Activated CD4-positive, alpha-beta memory T cell treated with anti-CD3 and anti-CD28 coated beads for 36 hours (primary cell): ENCODE measurements at places on chromosomes 4 and X.
A peak's percentile ranks its signal among the peaks of the same experiment; 100 is the strongest.

GRCh38 chr4:3462790-3463415 lies at the start of gene DOK7:
Gene DOK7 (plus strand): TSS chr4:3463306. CDS start chr4:3463376, 70 bp downstream.
- H3K4me3 ChIP-seq: no peak within 1 kb of the TSS
- H3K4me1 ChIP-seq: no peaks in the 10 kb centered on the region
- no peak for DNase-seq

- no peaks in the 10 kb centered on the region for H3K27me3 ChIP-seq
- no peak overlapping the region for H3K4me3 ChIP-seq
- DNase-seq: no peak
- no peaks in the 10 kb centered on the region for H3K36me3 ChIP-seq
- no peak overlapping the region for H3K27ac ChIP-seq
Measured at GRCh38 chr4:162874748-162875147, 291.9 kb downstream of the NAF1 start.

GRCh38 chr4:25697516-25697915 lies 41.9 kb downstream of the SLC34A2 start:
- H3K27ac ChIP-seq: no peak overlapping the region
- no peaks in the 10 kb centered on the region for H3K36me3 ChIP-seq
- no peak for DNase-seq
- H3K4me1 ChIP-seq: no peaks in the 10 kb centered on the region
- H3K4me3 ChIP-seq: no peak overlapping the region

DNA sequence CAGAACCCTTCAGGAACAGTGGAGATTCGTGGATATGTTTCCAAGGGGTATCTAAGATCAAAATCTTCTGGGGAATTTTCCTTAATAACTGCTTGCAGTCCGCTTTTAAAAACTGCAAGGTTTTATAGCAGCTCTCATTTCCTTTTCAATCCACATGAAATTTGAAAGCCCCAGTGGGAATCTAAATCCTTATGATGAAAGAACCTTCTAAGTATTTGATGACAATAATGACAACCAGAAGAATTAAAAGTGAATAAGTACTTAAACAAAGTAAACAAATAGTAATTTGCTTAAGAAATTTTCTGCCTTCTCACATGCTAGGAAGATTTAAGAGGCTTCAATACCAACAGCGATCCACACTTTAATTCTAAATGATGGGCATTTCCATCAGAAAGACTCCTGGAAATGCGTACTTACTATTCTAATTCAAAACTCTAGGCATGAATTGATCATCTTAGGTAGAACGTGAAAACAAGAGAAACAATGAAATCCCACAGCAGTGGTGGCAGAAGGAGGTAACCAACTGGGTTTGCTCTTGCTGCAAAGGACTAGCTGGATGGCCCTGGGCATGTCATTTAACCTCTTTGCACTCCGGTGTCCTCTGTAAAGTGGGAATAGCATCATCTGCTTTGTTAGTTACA lies 37.6 kb upstream of the S100G start:
- no peak overlapping the region for H3K27ac ChIP-seq
- no peak overlapping the region for H3K4me3 ChIP-seq
- peaks cover 6% of the 10 kb centered on the region for H3K4me1 ChIP-seq
- no peaks in the 10 kb centered on the region for H3K27me3 ChIP-seq
- DNase-seq: no peak

- DNase-seq: no peak
- H3K27me3 ChIP-seq: peaks cover 3% of the 10 kb centered on the region
- H3K4me3 ChIP-seq: no peak overlapping the region
- H3K36me3 ChIP-seq: no peaks in the 10 kb centered on the region
- no peaks in the 10 kb centered on the region for H3K4me1 ChIP-seq
- H3K27ac ChIP-seq: no peak overlapping the region
Measured at GRCh38 chr4:111937368-111937767, 207.9 kb upstream of the FAM241A start.

- no peaks in the 10 kb centered on the region for H3K36me3 ChIP-seq
- H3K4me3 ChIP-seq: no peak overlapping the region
- no peak overlapping the region for H3K27ac ChIP-seq
- H3K27me3 ChIP-seq: no peaks in the 10 kb centered on the region
- H3K4me1 ChIP-seq: no peaks in the 10 kb centered on the region
- DNase-seq: no peak
Measured at GRCh38 chr4:126541820-126542219, 1090.9 kb upstream of the INTU start.

- H3K4me1 ChIP-seq: peaks cover 17% of the 10 kb centered on the region
- no peaks in the 10 kb centered on the region for H3K36me3 ChIP-seq
- no peak overlapping the region for H3K27ac ChIP-seq
- DNase-seq: peak; percentile 78
- peak overlapping the region; percentile 35 for H3K4me3 ChIP-seq
Measured at GRCh38 chrX:69538321-69538876, 34.3 kb downstream of the NALF2 start.

GRCh38 chr4:14152834-14153519 lies 525.5 kb upstream of the BOD1L1 start:
- H3K27me3 ChIP-seq: peaks cover 4% of the 10 kb centered on the region
- no peak for DNase-seq
- no peak overlapping the region for H3K27ac ChIP-seq
- H3K4me1 ChIP-seq: no peaks in the 10 kb centered on the region
- H3K36me3 ChIP-seq: no peaks in the 10 kb centered on the region
- no peak overlapping the region for H3K4me3 ChIP-seq

DNA sequence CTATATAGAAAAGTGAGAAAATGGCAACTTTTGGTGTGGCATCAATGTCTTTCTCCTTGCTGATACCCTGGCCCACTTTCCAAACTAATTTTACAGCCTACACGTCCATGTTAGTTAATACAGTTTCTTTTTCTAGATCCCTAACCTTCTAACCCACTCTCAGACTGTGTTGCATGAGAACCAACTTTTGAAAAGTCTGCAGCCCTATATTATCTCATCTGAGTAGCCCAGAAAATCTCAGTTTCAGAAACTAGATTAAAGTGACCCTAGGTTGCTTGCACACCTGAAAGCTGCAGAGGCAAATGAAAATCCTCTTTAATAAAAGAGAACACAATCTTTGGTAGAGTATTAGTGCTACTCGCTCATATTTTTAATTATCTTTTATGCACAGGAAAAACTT lies 371.6 kb upstream of the EMCN start:
- peaks cover 13% of the 10 kb centered on the region for H3K36me3 ChIP-seq
- DNase-seq: no peak
- H3K4me1 ChIP-seq: no peaks in the 10 kb centered on the region
- no peak overlapping the region for H3K4me3 ChIP-seq
- peaks cover 3% of the 10 kb centered on the region for H3K27me3 ChIP-seq

DNA sequence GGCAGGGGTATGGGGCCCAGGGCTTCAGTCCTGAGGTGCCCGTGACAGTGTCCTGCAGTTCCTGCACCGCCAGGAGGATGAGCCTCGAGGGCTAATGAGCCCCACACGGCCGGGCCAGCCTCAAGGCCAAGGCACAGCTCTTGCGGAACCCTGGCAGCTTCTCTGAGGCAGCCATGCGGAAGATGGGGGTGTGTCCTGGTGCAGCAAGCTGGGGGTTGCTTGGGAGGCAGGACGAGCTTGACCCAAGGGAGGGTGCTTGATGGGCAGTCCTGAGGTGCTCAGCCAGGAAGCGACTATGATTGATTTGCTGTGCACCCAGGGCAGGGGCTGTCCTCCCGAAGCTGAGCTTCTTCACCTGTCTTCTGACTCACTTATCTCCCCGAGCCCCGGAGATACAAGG lies 9.1 kb upstream of the FGFR3 start:
- no peaks in the 10 kb centered on the region for H3K27me3 ChIP-seq
- DNase-seq: no peak
- H3K4me1 ChIP-seq: no peaks in the 10 kb centered on the region
- no peaks in the 10 kb centered on the region for H3K36me3 ChIP-seq

GRCh38 chrX:53223068-53223693 lies 1.8 kb downstream of the KDM5C start:
- H3K36me3 ChIP-seq: peaks cover 15% of the 10 kb centered on the region
- DNase-seq: no peak
- peaks cover 28% of the 10 kb centered on the region for H3K4me1 ChIP-seq
- no peaks in the 10 kb centered on the region for H3K27me3 ChIP-seq

- H3K36me3 ChIP-seq: no peaks in the 10 kb centered on the region
- H3K4me1 ChIP-seq: no peaks in the 10 kb centered on the region
- no peak for DNase-seq
- H3K27me3 ChIP-seq: peaks cover 15% of the 10 kb centered on the region
Measured at GRCh38 chr4:154230723-154231122, 260.9 kb downstream of the DCHS2 start.

- H3K4me3 ChIP-seq: no peak overlapping the region
- H3K4me1 ChIP-seq: no peaks in the 10 kb centered on the region
- no peak overlapping the region for H3K27ac ChIP-seq
- no peaks in the 10 kb centered on the region for H3K36me3 ChIP-seq
- DNase-seq: no peak
Measured at GRCh38 chrX:126847143-126847542, 27.6 kb downstream of the PRR32 start.
